NCI-H446 treated with DMSO at 0.1 percent for 48 hours (cell line): ENCODE measurements at places on chromosomes 13 and 19.

DNA sequence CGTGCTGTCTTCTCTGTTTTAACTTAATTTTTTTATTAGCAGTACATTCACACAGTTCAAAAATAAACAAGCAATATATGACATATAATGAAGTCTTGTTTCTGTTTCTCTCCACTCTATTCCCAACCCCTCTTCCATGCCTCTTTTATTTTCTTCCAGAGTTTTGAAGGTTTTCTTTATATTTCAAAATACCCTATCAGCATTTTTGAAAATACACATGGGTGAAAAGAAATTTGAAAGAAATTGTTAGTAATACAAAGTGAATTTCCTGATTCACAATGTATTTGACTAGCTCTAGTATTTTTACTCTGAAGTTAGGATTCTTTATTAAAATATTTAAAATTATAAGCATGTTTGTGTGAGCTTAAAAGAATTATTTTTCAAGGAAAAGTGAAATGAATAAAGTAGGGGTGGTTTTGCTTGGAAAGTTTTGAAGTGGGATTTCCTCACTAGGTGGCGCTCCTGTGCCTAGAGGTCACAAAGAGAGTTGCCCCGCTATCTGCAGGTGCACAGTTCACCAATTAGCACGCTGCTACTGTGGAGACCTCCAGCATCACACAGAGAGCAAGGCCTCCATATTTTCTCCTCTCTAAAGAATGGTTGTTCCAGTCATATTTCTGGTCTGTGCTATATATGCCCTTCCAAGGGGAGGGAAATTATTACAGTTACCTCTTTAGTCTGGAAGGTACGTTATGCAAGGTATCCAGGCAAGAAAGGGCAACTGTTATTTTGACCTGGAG lies 37.6 kb downstream of the SOX21 start:
- no peak for DNase-seq

GRCh38 chr13:56349866-56350265 lies 790.9 kb upstream of the PRR20A start:
- no peak for DNase-seq

GRCh38 chr13:39825886-39826285 lies 170.4 kb downstream of the COG6 start:
- no peak for DNase-seq

GRCh38 chr19:7681340-7682174 lies 924 bp downstream of the TRAPPC5 start:
- no peak for DNase-seq

- DNase-seq: no peak
These were observed 54.5 kb upstream of the KL start for GRCh38 chr13:32961724-32962123.

GRCh38 chr13:51034906-51035305 lies 76.2 kb downstream of the C13orf42 start:
- DNase-seq: peak; percentile 52

GRCh38 chr13:79187917-79188690 lies 218.0 kb downstream of the RBM26 start:
- no peak for DNase-seq

DNA sequence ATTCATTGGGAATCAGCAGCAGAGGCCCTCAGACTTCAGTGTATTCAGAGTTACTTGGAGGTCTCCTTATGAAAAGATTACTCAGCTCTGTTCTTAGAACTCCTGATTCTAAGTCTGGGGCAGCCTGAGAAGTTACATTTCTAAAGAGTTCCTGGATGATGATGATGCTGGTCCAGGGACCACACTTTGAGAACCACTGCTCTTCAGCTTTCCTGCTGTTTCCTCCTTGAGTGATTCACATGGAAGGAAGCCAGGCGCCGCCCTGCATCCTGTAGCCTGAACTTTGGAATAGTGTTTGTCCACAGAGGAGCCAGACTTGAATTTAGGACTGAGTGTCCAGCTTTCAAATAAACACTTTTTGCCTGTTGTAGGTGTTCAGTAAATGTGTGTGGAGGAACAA lies 2.9 kb downstream of the CEBPG start:
- DNase-seq: no peak

DNA sequence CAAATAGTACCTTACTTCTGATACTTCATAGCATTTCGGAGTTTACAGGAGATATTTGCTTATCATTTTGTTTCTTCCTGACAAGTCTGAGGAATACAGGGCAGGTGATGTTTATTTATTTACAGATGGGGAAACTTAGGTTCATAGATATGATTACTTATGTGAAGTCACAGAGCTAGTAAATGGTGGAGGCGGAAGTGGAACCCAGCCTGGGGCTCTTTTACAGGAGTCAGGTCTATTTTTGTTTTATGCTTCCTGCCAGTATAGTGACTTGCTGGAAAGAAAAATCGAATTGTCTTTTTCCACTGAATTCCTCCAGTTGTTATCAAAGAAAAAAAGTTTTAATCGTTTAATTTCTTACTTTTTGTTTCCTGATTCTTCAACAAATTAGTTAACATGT lies 66.5 kb downstream of the DGKH start:
- DNase-seq: no peak
